CD4-positive, alpha-beta memory T cell (primary cell): ENCODE measurements at places on chromosomes 5 and 9. TPM values are rescaled to one million over a fixed set of nuclear protein-coding genes. Genes with fewer than 3 reads are reported as not detected.

PCDHGB1 gene
- total RNA-seq: 0.26 TPM

GRCh38 chr9:21684831-21685362, 117.5 kb upstream of the MTAP start:
- H3K4me1 ChIP-seq: peaks cover 5% of the 10 kb centered on the region
- DNase-seq: no peak
- H3K27me3 ChIP-seq: no peaks in the 10 kb centered on the region
- H3K4me3 ChIP-seq: no peak overlapping the region

DNA sequence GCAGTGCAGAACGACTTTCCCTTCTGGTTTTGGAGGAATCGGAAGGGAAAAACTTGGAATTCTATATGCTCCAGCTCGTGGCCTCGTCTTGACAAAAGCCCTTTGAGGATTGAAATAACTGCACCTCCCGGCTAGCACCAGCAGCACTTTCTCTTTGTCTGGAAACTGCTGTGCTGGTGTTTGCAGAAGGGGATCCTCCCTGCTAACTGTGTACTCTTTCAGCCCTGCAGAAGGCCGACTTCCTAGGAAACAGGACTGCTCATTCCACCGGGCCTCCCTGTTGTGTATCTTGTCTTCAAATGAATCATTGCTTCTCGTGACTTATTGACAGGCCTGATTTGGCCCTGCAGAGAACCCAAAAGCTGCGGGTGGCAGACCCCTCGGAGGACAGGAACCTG, 23.6 kb downstream of the STC2 start:
- H3K36me3 ChIP-seq: no peaks in the 10 kb centered on the region
- no peaks in the 10 kb centered on the region for H3K4me1 ChIP-seq
- H3K27ac ChIP-seq: no peak overlapping the region
- DNase-seq: no peak
- H3K4me3 ChIP-seq: no peak overlapping the region
- no peaks in the 10 kb centered on the region for H3K27me3 ChIP-seq

DNA sequence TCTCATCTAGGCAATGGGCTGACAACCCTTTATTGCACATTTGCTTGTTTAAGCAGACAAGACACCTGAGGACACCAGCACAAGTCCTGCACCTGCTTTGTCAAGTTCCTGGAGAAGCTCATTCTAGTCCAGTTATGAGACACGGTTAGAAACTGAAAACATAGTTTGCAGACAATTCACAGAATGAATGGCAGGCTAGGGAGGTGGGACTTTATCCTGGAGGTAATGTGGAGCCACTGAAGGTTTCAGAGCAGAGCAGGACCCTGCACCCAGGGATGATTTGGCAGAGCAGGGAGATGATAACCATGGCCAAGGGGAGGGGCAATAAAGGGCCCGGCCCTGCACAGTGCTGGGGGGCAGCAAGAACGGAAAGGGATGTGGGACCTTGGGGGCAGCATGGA, 50.7 kb upstream of the SLC25A51 start:
- no peak overlapping the region for H3K4me3 ChIP-seq
- H3K4me1 ChIP-seq: no peaks in the 10 kb centered on the region
- no peaks in the 10 kb centered on the region for H3K27me3 ChIP-seq

- DNase-seq: no peak
- no peaks in the 10 kb centered on the region for H3K27me3 ChIP-seq
- peaks cover 5% of the 10 kb centered on the region for H3K4me1 ChIP-seq
- no peak overlapping the region for H3K4me3 ChIP-seq
- no peak overlapping the region for H3K27ac ChIP-seq
Measured at GRCh38 chr5:148965511-148966265, 97.2 kb downstream of the SH3TC2 start.
